ENCODE measurements at places on chromosomes 1 and 21.

DNA sequence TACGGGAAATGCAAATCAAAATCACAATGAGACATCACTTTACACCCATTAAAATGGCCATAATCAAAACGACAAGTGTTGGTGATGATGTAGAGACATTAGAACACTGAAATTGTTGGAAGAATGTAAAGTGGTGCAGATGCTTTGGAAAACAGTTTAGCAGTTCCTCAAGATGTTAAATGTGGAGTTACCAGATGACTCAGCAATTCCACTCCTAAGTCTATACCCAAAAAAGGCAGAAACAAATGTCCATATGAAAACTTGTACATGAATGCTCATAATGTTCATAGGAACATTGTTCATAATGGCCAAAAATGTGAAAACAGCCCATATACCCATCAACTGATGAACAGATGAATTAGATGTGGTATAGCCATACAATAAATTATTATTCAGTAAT lies 267.4 kb downstream of the KCNH1 start:
- DNase-seq, result no peak

GRCh38 chr1:19644395-19644680 lies 227 bp downstream of the NBL1 start:
- no peak for DNase-seq

DNA sequence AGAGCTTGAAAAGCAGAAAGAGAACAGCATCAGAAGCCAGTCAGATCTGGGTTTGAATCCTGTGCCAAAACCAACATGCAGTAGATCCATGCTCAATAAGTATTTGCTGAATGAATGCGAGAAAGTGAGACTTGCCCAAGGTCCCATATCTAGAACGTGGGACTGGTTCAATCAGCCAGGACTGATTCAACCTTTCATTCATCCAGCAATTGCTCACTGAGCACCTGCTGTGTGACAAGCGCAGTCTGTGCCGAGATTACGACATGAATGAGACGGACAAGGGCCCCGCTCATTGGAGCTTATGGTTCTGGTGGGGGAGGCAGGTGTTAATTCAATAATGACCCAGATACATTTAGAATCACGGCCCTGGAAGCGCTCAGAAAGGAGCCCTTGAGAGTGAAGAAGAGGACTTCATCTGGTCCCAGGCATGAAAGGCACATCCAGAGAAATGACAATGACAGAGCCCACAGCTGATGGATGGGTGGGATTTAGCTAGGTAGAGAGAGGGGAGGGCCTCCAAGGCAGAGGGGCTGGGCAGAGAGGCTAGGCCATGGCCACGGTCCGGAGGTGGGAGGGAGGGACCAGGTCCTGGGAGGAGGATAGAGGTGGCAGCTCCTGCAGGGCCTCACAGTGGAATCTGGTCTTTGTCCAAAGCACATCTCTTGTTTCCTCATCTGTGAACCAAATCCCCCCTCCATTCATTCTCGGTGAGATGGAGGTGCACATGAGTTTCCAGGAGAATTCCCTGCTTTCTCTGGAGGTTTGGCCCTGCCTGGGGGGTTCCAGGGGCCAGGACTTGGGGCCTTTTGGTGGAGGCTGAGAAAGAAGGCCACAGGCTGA lies 4.2 kb upstream of the FAM131C start:
- DNase-seq, result no peak

DNA sequence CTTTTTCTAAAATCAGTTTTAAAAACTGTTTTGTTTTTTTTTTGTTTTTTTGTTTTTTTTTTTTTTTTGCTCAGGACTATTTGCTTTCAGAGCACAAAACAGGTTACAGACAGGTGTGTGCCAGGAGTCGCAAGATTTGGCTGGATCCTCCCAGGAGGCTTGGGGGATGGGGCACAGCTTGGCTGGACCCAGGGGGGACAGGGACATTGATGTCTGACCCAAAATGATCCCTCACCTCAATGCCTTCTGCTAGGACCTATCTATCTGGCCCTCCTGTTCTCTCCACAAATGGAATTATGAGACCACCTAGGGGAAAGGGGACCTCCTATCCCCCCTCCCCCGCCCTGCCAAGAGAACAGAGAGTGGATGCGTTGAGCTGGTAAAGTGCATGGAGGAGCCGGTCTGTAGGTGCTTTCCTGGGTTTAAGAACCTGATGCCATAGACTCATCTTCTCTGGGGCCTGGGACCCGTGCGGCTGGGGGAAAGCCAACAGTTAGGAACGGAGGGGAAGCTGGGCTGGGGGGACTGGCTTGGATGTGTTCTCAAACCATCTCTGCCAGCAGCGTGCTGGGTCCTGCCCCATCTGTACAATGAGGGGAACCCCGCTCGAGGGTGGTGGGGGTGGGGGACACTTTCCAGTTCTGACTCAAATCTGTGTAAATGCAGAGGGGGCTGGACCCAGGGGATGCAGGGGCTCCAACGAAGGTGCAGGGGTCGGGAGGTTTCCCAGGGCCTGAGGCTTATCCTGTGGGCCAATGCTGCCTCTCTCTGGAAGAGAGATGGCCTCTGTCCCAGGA lies 28.9 kb downstream of the RUNX3 start:
- DNase-seq, result no peak

- no peak for DNase-seq
Observed at GRCh38 chr1:14009582-14009981, 309.6 kb downstream of the PRDM2 start.

GRCh38 chr1:165845569-165845968 lies 18.2 kb downstream of the UCK2 start:
- DNase-seq, result no peak

- no peak for DNase-seq
Observed at GRCh38 chr21:22224261-22224660, 1226.1 kb downstream of the NCAM2 start.

- DNase-seq, result no peak
Observed at GRCh38 chr1:97507863-97508262, 413.0 kb downstream of the DPYD start.

Measured in stimulated activated CD4-positive, alpha-beta T cell treated with anti-CD3 and anti-CD28 coated beads, Interleukin-12 subunit alpha, Interleukin-12 subunit beta, amount 100 ng/mL, for 48 hours (primary cell).